Esophagus mucosa (tissue), 1 donor: ENCODE measurements at places on chromosomes 1 and 21.

DNA sequence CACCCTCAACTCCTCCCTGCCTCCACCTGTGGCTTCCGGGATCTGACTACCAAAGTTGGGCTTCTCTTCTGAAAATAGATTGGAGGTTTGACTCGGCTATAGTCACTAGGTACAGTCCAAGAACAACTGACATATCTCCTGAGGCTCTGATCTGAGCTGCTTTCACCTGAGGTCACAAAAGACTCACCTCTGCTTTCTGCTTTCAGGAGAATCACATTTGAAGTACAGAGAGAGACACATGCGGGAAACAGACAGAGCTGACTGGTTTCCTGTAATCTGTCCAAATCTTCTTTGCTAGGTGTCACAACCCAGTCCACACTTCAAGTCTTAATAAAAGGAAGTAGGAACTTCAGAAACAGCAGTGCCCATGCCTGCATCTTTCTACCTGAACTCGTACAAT lies 245.4 kb upstream of the CHRM3 start:
- no peak for ATAC-seq

GRCh38 chr1:203180611-203181330 lies 5.1 kb upstream of the MYBPH start:
- ATAC-seq, result no peak

- ATAC-seq, result no peak
Observed at GRCh38 chr1:88742531-88742930, 58.5 kb downstream of the PKN2 start.

- ATAC-seq, result peak; percentile 75
Observed at GRCh38 chr1:209652121-209652735, at the start of gene LAMB3. Gene LAMB3 (minus strand): TSS chr1:209652425. CDS start chr1:209650944, 1,481 bp downstream.

DNA sequence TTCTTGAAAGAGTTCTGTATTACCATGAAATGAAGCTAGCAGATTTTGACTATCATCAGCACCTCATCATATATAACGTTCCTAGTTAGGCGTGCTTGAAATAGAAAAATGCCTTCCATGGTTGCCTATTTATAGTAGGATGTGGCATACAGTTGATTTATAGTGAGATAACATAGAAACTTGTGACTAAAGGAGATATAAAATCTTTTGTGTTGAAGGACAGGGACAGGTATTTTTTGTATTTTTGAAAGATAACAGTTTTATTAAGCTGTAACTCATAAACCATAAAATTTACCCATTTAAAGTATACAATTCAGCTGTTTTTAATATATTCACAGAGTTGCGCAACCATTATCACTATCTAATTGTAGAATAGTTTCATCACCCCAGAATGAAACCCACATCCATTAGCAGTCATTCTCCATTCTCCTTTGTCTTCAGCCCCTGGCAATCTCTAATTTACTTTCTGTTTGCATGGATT lies 19.3 kb downstream of the SPEN start:
- no peak for ATAC-seq

- no peak for ATAC-seq
Observed at GRCh38 chr1:106678279-106679050, 378.0 kb upstream of the PRMT6 start.

GRCh38 chr1:92577261-92577895 lies 90.7 kb upstream of the GFI1 start:
- peak; percentile 50 for ATAC-seq

- no peak for ATAC-seq
Observed at GRCh38 chr1:54973205-54973921, 7.1 kb upstream of the TMEM61 start.

GRCh38 chr1:9449110-9449627 lies 90.1 kb upstream of the SLC25A33 start:
- ATAC-seq, result no peak

DNA sequence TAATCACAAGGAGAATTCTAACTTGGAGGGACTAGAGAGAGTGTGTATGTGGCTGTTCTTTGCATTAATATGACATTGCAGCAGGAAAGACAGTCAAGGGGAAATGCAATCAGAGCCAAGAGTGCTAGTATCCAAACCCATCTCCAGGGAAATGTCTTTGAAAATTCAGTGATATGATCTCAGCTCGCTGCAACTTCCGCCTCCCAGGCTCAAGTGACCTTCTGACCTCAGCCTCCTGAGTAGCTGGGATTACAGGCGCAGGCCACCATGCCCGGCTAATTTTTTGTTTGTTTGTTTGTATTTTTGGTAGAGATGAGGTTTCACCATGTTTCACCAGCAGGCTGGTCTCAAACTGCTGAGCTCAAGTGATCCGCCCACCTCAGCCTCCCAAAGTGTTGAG lies 16.3 kb downstream of the VASH2 start:
- no peak for ATAC-seq

GRCh38 chr1:200134116-200134515 lies 106.6 kb downstream of the NR5A2 start:
- ATAC-seq, result no peak

DNA sequence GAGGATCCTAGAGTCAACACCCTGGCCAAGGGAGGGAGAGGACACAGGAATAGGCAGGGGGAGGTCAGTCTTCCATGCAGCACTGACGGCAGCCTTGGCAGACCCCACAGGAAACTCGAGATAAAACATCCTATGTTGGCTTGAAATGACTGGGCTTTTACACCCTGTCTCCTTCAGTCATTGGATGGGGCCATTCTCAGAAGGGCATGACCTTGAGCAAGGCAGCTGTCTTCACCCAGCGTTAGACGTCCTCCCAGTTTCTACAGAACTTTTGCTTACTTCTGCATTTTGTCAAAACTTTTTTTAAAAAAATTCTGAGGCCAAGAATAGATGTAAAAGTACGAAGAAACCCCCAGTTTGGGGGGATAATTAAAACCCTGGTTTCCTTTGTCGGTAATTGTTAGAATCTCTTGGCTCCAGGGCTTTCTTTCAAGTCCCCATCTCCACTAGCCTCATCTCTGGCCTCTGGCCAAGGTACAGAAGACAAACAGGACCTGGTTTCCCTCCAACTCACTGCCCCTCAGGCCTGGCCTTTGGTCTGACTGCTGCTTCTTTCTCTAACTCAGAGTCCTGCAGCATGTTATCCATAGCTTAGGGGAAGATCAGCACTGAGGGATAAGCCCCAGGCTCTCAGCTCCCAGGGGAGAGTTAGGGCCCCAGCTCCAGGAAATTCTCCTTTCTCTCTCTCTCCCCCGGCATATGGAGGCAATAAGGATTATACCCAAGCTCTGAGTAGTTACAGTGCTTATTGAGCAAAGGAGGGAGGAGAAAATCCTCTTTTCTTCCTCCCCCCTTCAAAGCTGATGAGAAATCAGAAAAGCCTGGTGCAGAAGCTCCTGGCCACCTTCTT lies 51.6 kb upstream of the KCND3 start:
- ATAC-seq, result no peak

DNA sequence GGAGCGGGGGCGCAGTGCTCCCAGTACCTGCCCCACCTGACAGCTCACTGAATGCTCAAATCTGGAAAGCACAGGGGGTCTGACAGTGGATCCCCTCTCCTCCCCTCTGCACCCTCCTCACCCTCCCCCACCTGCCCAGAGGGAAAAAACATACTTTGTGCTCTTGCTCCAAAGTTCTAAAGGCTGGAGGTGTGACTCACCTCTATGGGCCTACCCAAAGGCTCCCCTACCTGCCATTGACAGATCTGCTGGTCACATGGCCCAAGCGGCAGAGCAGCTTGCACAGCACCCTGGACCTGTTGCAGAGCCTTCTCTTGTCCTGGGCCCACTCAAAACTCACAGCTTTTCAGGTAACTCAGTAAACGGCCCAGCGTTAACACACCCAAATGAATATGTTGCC lies 55.7 kb downstream of the ADSS2 start:
- peak; percentile 79 for ATAC-seq

- no peak for ATAC-seq
Observed at GRCh38 chr1:209869291-209870149, 41.7 kb downstream of the UTP25 start.

DNA sequence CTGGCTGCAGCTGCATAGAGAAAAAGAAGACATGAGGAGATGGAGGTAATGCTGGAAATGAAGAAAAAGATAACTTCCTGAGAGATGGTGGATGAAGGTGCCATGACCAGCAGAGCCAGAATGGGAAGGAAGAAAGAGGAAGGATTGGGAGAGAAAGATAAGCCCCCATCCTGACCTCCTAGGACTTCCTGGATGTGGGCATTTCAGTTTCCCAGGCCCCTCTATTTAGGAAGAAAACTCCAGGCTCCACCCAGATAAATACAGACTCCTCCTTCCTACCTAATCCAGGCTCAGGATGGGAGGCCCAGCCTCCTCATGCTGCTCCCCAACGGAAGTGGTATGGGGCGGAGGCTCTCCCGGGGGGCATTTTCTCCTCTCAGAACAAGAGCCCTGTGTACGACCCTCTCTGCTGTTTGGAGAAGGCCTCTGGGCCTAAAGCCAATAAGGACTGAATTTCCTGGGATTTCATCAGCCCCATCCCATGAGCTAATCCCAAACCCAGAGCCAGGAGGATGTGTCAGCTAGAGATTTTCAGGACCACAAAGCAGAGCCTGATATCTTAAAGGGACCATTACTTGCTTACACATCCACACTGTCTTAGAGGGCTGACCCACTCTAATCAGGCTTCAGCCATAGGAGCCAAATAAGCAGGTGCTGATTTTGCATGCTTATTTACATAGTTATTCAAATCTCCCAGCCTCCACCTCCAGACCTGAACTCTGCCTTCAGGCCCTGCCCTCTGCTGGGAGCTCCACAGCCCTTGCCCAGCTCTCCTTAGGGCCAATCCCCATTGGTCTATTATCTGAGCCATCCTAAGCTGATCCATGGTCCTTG lies 5.1 kb upstream of the ARHGEF2 start:
- ATAC-seq, result peak; percentile 35

GRCh38 chr1:161180639-161181038 lies 3.3 kb upstream of the B4GALT3 start:
- no peak for ATAC-seq

- peak; percentile 80 for ATAC-seq
Observed at GRCh38 chr1:200488375-200489165, 78.7 kb upstream of the ZNF281 start.

GRCh38 chr1:234197839-234198238 lies 175.4 kb upstream of the COA6 start:
- ATAC-seq, result no peak

- peak; percentile 56 for ATAC-seq
Observed at GRCh38 chr1:178461701-178462100, 35.1 kb downstream of the CLEC20A start.

DNA sequence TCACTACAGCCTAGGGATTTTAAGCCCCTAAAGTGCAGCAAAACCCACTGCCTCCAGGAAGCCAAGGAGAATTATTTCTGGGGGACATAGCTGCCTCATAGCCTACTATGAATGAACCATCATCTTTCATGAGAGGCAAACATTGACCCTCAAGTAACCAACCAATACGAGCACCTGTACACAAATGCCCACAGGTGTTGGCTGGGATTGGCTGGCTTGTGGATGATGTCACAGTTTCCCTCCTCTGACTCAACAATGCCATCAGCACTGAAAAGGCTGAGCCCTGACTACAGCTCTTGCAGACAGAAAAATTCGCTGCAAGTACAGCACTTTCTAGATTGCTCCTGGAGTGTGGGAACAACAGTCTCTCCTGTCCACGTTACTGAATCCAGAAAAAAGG lies at the start of gene HMGB4:
HMGB4 (plus strand) TSS at position 301 of the 400 bp plus-strand sequence. CDS start 113 bp downstream, outside the sequence.
- ATAC-seq, result no peak

DNA sequence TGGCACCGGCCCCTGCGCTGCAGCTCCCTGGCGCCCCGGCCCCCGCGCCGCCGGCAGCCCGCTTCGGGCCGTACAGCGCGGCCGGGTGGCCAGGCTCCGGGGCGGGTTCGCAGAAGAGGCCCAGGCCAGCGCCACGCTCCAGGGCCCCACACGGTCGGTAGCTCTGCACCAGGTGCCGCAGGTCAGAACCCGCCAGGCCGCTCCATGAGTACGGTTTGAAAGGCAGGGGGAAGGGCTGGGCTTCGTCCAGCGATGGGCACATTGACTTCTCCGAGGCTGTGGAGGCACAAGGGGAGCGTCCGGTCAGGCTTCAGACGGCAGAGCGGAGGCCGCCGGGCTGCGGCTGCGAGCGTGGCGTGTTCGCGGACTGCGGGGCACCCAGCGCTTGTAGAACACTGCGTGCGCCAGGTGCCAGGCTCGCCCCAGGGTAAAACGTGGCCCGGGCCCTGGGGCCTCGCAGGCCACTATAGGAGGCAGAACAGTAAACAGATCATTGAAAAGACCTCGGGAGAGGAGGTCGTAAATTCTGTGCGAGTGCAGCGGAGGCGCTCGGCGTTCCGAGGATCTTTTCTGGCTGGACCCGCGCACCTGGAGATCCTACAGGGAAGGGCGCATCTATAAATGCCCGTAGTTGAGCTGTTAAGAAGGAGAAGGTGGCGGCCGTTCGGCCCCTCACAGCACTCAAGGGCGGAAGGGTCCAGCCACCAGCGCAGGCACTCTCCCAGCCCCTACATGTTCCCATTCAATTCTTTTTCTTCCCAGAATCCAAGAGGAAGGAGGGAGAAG lies 5.7 kb downstream of the GFI1 start:
- no peak for ATAC-seq

GRCh38 chr1:109373126-109373525 lies 24.6 kb downstream of the SORT1 start:
- no peak for ATAC-seq
